Activated T-cell treated with anti-CD3 and anti-CD28 coated beads for 48 hours (primary cell): ENCODE measurements at places on chromosomes 2 and 18.

- DNase-seq = no peak
These were observed 11.1 kb downstream of the CFAP36 start for GRCh38 chr2:55530539-55531081.

DNA sequence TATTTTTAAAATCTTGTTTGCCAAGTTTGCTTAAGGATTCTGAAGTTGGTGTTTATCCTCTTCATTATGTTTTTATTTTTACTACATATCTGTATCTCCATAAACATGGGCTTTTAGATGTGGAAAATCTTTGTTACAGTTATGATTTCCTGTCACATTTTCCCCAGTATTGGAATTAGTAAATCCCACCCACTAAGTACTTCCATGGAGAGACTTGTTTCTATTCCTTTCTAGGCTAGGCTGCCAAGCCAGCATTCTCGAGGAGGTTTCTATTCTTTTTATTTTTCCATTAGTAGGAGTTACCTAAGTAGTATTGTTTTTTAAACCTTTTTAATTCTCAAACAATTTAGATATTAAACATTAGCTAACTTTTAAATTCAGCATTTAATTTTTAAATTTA, 22.1 kb downstream of the PKP4 start:
- DNase-seq = no peak

DNA sequence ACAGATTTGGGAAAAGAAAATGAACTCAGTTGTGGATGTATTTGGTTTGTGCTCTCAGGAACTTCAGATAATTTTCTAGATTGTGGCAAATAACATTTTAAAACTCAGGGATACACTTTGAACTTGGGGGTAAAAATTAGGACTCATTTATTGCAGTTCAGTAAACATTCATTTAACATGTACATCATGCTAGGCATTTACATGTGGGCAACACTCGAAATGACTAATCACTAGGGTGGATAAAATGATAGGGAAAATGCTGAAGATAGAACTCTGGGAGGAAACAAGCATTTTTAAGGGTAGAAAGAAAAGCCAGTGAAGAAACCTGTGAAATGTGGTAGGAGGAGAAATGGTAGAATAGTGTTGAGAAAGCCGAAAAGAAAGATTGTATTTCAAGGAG, 7.8 kb downstream of the FAM117B start:
- DNase-seq = no peak

DNA sequence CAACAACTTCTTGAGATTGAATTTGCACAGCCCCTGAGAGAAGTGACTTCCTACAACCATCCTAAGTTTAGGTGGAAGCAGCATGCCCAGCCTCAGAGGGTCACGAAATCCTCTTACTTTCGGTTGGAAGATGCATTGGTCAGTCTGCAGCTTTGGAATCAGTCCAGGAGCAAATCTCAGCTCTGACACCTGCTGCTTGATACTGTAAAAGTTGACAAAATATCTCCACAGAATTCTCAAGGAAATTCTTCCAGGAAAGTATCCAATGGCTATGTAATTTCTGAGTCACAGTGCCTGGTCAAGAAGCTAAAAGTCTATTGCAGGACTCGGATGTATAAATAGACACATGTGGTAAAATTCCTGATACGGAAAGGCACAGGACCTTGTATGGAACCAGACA, 414.5 kb upstream of the GYPC start:
- no peak for DNase-seq

DNA sequence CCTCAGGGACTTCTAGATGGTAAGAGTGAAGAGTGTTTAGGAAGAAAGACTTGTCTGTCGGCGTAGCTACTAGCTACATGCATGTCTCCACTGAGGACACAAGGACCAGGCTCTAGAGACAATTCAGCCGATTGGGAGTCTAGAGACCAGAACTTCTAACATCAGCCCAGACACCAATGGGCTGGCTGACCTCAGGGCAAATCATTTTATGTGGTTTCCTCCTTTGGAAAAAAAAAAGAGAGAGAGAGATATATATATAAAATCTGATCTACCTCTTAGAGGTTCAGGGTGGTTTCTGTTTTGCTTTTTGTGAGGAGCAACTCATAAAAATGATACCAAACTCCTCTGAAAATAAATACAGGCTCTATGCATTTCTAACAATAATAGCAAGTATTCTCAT, 212.8 kb downstream of the BCL2 start:
- DNase-seq = no peak
